ENCODE measurements at places on chromosomes 13 and 19.

- peak; percentile 42 for DNase-seq
Measured at GRCh38 chr13:94351292-94351990, 128.0 kb downstream of the DCT start.

DNA sequence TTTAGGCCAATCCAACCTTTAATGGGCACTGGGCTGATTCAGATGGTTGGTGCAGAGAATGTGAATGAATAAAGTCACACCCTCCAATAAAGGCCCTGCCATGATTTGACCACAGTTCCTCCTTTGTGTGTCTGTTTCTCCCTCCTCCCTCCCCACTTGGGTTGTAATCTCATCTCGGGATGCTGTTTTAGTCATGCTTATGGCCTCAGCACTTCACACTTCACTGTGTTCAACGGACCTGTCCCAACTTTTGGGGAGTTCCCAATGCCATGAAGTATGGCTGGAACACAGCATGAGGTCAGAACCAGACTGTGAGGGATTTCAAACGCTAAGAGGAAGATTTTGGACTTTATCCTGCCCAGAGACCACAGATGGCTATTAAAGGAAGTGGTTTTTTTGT lies 5.6 kb upstream of the RAB8A start:
- DNase-seq = no peak

DNA sequence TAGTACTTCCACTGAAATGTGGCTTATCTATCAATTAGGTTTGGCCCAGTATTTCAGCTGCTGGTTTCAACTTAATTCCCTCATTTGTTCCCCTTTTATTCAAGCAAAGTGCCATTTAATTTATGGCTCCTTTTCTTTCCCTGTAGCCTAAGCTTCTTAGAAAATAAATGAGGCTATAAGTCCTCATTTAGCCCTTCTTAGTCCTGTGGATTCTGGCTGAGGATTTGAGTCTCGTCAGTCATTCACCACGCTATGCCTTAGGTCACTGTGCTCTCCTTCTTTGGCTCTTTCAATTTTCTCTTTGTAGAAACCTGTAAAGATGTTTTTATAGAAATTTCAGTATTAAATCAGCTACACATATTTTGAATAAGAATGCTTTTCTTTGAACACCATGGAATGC lies 579.1 kb downstream of the GPC6 start:
- no peak for DNase-seq

DNA sequence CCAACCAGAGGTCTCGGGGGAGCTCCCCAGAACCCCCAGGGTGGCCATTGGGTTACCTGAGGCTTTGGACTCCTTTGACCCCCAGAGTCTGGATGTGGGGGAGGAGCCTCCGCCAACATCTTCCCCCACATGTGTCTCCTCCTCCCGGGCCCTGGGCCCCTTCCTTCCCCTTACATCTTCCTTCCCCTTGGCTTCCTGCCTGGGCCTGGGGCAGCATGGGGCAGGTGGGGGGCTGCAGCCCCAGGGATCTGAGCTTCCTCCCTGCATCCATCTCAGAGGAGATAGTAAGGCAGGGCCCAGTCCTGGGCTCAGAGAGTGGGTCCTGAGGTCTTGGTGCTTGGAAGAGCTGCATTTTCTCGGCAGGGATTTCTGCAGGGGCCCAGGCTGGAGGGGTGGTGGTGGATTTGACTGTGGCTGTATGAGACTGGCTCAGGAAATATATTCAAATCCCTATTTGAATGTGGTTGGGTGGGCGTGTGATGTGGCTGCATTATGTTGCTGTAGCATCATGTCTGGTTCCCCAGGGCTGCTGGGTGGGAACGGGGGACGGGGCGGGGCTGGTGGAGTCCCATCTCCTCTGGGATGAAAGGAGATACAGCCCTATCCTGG lies 919 bp downstream of the VAV1 start:
- DNase-seq = no peak

DNA sequence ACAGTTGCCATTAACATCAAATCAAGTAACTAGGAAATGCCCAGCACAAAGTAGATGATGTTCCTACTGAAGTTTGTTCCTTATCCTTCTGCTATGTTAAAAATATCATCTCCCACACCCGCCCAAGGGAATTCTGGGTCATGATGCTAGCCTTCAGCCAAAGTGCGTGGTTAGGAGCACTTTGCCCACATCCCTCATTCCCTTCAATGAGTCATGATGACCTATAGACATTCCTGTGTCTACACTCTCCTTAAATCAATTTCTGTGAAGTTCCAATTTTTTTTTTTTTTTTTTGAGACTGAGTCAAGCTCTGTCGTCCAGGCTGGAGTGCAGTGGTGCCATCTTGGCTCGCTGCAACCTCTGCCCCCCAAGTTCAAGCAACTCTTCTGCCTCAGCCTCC lies 17.0 kb downstream of the RXFP2 start:
- DNase-seq = no peak

DNA sequence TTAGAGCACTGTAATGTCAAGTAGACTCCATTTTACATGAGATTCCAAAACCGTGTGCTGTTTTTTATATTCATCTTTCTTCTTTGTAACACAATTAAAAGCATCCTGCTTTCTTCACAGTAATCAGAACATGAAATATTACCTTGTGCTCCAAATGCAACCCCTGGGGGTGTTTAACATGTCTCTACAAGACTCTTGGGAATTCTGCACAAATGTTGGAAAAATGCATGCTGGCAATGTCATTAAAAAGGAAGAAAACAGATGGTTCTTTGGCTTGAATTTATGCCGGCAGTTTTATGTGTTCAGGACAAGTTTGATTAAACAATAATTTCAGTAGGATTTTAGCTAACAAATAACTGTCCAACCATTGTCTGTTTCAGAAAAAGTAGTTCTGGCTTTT lies 159.1 kb downstream of the LIG4 start:
- DNase-seq = no peak

DNA sequence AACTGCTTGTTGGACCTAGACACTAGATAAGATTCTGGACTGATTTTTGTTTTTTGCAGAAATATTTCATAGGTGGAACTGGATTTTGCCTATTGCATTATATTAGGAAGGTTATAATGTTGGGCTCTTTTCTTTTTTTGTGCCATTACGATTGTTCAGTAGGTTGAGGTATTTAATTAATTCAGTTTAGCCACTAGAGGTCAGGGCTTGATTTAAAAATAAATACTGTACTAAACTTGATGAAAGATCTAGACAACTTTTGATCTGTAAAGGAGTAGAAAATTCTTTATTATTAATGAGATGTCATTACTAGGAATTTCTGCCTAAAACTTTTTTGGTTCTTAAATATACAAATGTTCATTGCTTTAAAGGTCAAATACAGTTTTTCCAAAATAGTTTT lies 15.2 kb upstream of the SUPT20H start:
- no peak for DNase-seq

DNA sequence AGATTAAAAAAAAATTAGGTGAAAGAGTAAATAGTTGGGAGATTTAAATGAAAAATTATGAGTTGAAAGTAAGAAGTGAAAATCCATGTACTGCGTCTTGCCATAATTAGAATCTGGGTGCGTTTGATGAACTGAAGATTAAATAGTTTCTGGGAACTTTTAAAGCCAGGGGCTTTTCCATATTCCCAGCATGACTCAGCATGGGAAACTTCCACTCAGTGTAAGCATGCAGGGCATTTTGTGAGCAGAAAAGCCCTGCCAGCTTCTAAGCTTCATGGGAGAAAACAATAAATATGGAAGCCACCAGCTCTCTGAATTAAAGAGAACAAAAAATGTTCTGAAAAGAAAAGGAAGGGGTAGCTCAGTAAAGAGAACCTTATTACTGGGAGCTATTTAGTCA lies 62.0 kb upstream of the EDNRB start:
- no peak for DNase-seq

DNA sequence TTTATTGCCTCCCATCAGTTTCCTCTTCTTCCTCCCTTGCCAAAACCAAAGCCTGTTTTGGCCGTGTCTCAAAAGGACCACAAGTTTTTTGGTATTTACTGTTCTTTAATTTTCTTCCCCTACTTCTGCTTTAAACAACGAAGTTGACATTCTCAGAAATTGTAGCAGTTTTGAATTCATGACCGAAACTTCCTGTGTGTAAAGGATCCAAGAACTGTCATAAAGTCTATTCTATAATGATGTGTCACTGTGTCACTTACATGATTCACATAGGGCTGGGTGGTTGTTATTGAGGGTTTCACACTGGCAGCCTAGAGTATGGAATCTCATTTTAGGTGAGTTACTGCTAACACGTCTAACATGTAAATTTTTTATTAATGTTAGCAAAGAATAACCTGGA lies 741.0 kb upstream of the KLHL1 start:
- DNase-seq = no peak

DNA sequence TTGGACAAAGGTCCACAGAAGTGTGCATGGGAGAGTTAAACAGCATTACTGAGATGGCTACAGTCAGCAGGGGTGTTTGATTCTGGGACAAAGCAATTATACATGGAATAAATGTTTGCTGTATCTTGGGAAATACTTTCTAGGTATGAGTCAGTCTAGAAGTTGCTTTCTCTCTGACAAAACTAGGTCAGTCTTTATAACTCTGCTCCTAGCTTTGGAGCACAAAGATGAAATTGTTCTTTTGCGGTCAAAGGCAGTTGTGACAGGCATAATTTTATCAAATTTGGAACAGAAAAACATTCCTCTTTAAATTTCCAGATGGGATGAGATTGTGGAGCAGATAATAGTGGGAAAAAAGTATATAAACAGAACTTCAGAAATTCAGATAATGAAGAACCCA lies 1045.4 kb upstream of the MIR17HG start:
- DNase-seq = no peak

- DNase-seq = no peak
Measured at GRCh38 chr13:22944378-22944777, 236.4 kb upstream of the SGCG start.

- no peak for DNase-seq
Measured at GRCh38 chr19:2282062-2282861, at the start of gene PEAK3. Gene PEAK3 (minus strand): TSS chr19:2282175. CDS start chr19:2280931, 1,244 bp downstream.

DNA sequence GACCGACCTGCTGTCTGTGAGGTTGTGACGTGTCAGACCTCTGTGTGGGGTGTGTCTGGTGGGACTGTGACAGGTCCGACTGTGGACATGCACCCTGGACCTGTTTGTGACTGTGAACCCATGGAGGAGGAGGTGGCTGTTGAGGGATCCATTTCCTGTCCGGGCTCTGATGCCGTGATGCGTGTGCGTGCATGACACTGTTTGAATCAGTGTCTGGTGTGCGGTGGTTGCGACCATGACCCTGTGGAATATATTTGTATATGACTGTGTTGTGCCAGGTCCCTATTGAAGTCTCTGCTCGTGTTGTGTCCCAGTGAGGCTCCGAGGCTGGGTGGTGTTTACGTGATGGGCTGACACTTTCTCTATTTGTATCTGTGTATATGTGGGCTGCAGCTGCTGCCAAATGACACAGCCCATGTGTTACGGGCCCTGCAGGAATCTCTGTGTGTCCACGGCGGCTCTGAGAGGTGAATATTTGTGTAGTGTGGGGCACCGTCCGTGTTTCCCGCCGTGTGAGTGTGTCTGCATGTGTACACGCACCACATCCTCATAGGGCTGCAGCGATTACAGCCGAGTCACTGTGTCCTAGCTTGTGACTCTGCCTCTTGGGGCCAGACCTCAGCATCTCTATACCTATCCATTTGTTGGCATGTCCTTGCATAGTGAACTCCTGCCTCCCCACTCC lies 18.3 kb downstream of the CCDC97 start:
- no peak for DNase-seq

DNA sequence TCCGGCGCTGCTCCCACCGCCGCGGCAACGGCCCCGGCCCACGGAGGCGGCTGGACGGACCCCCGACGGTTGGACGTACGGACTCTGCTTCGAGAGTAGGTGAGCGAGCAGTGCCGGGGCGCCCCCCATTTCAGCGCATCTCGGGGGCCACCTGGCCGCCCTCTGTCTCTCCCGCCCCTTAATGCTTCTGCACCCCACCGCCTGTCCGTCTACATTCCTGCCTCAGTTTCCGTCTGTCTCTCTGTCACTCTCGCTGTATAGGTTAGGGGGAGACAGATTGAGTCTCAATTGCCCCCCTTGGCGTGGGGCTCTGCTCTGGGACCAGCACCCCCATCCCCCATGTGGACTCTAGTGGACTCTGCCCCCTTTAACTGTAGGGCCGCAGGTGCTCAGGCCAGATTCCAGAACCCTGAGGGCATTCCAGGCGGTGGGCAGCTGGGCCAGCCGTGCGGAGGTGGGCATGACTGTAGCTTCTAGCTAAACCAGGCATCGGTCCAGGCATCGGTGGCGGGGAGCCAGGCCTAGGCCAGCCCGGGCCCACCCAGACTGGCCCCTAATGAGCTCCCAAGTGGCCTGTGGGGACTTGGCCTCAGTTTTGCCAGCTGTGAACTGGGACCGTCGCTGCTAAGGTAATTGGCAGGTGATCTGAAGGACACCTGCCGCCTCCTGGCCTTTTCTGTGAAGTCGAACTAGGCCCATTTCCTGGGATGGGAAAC lies 373 bp downstream of the TNFAIP8L1 start:
- DNase-seq = no peak

GRCh38 chr13:58025821-58026220 lies 394.3 kb downstream of the PCDH17 start:
- no peak for DNase-seq

- DNase-seq = no peak
Measured at GRCh38 chr19:33904681-33905080, 108.0 kb downstream of the KCTD15 start.

DNA sequence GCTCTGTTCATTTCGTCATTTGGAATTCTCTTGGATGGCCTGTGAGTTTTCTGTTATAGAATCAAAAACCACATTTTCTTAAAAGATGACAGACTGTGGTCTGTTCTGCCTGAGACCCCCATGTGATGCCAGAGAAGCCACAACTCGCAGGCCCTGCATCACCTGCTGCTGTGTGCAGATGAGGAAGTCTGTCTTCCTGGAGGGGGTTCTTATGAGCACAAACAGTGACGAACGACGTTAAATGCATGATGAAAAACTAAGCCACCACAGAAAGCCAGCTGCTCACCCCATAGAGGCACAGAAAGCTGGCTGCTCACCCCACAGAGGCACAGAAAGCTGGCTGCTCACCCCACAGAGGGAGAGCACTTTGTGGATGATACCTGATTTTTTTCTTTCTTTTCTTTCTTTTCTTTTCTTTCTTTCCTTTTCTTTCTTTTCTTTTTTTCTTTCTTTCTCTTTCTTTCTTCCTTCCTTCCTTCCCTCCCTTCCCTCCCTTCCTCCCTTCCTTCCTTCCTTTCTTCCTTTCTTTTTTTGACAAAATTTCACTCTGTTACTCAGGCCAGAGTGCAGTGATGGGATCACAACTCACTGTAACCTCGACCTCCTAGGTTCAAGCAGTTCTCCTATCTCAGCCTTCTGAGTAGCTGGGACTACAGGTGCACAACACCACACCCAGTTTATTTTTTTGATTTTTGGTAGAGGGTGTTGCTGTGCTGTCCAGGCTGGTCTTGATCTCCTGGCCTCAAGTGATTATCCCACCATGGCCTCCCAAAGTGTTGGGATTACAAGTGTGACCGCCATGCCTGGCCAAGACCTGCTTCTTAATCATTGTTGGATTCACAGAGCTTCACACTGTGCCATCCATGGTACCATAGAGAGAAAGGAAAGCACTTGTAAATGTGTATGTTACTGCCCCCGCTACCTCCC lies 1191.4 kb downstream of the UQCRFS1 start:
- peak; percentile 52 for DNase-seq

Data from vagina (tissue), 2 donors.